ENCODE measurements at places on chromosomes 3 and 15. TPM values are rescaled to one million over a fixed set of nuclear protein-coding genes. Genes with fewer than 3 reads are reported as not detected.

DNA sequence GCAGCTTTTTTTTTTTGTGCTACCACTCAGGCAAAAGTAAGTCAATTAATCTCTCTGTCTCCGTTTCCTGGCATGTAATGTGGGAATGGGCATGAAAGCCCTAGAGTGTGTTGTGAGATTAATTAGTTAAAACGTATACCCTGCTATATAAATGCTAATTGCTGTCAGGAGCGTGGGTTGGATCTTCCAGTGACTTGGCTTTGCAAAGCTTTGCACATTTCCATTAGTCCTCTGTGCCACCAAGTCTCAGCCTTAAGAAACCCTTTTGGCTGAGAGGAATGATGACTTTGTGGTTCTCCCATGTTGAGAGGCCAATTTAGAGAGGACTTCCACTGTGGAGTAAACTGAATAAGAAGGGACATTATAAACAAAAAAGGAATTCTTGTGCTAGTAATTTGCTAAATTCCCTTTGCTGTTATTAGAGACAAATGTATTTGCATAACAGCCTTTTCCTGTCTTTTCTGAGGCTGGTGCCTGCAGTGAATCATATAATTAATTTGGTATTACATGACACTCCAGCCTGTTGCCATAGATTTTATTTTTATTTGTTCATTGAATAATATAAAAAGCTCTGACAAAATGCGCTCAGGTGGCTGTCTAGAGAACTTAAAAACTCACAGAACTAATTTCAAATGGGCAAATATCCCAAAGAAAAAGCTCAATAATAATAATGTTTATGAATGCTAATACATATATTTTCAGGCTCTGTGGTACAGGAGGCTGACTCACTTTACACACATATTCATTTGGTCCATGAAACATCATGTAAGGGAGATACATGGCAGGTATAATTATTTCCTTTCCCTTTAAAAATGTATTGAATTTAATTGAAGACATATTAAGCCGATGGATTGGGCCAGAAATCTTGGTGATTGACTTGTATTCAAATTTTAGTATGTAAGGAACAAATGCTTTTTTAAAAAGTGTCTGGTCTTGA, 82.7 kb downstream of the IL1RAP start:
- no peak for DNase-seq

- no peak for DNase-seq
Measured at GRCh38 chr3:4597208-4597985, 104.2 kb downstream of the ITPR1 start.

GRCh38 chr3:50503504-50504342, at the start of gene CACNA2D2:
Gene CACNA2D2, minus strand, starts transcription at chr3:50503634. Its CDS starts 211 bp downstream, at chr3:50503423.
- peak; percentile 70 for DNase-seq

DNA sequence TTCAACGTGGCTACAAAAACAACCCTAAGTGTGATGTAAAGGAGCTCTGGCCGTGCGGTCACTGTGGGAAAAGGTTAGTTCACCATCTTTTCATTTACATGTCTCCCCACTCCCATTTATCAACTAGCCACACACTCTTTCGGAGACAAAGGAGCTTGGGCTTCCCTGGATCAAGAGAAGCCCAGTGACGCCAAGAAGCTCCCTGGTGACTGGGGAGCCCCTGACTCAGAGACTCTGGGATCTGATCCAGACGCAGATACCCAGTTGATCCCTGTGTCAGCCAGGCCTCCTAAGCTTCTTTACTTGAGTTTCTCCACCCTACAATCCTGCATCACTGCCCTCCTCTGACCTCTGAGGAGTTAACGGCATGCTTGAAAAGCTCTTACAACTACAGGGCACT, 43.9 kb downstream of the HEG1 start:
- no peak for DNase-seq

DNA sequence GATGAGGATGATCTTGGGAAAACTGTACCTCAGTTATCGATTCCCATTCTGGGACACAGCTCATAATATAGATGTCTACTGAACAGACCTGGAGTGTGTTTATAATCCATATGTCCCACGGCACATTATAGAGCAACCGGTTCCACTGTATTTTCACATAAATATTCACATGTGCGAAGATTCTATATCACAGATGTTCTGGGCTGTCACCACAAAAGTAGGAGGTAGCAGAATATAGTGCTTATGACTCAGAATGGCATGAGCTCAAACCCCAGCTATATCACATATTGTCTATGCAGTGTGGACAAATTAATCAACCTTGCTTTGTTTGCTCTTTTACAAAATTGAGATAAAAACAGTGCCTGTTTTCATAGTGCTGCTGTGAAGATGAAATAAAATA, 640.3 kb upstream of the ADAMTS9 start:
- no peak for DNase-seq

DNA sequence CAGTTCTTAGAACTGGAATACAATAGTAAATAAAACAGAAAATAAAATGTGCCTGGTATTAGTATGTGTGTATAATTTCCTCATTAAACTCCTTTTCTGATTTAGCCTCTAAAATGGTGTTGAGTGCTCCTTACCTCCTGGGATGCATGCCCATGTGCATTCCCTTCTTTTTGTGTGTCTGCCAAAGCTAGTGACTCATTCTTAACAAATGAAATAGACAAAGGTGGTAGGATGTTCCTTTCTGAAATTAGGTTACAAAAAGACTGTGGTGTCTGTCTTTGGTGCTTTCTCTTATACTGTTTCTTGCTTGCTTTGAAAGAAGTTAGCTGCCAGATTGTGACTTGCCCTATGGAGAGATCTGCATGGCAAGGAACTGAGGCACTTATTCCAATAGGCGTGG, 623.7 kb downstream of the GRM7 start:
- DNase-seq: no peak

DNA sequence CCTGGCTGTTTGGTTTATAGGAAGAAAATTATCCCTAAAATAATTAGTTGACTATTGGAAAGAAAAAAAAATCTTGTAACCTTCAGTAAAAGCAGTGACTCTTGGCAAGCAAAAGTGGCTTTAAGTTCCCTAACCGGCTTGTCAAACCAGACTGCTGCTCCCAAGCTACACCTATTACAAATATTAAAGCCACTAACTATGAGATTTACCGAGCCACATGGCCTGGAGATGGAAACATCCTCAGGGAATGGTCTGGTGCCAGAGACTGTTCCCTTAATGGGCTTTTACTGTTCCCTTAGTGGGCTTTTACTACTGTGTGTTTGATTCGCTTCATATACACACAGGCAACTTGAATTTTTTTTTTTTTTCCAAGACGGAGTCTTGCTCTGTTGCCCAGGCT, 35.9 kb upstream of the ZNF774 start:
- DNase-seq: no peak

DNA sequence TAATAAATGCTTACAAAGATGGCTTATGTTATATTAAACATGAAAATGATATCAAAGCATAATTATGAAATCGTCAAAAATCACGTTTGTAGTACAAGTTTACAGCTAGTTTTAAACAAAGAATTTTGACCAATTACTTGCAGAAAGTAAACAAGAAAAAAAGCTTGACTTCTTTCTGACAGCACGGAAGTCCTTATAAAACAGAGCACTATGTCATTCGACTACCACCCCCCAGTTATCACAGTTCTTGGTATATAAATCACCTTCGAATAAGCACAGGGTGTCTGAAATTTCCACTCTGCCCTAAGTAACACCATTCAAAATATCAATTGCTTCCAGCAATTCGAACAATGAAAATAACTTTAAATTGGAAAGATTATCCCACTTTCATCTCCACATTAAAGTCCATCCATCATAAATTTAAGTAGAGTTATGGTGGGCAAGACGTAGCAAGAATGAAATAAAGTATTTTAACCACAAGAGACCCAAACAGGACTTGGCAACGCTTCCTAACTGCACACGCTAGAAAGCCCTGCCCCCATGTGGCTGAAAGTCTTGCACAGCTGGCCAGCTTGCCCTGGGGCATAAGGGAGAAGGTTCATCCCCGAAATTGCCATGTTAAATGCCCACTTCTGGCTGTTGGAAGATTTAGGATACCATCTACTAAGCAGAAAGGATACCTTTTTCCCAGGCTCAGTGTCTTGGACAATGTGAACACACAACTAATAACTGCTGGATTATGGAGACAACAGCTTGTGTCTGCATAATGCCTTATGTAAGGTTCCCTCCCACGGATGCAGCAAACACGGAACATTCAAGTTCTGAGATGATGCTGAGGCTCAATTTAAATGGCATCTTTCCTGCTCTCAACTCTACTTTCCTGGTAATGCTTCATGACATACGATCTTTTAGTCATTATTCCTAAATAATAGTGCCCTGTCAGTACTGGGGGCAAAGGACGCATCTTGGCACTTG, 116.4 kb upstream of the TJP1 start:
- DNase-seq: peak; percentile 24

DNA sequence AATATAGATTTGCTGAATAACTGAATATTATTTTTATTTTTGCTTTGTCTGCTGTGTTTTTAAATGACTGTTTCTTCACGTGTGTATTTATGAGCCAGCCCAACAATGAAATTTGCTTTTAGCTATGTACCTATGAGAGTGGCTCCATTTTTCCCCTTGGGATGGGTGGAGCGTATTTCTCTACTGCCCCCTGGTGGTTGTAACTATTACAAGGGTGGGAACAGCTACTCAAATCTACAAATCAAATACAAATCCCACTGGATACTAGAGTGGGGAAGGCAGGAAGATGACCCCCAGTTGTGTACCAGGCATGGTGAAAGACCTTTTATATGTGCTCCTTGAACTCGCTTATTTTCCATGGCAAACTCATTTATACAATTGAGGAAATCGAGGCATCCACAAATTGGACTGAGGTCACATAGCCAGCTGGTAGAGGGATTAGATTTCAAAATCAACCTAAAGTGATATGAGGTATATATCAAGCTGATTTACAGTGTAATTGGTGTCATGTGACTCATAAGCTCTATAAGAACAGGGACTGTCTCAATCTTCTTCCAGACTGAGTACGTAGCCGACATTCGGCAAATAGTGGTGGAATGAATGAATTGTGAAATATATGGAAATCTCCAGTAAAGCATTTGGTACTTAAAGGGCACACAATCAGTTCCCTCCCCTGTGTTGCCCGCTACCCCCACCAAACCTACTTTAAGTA, 69.5 kb upstream of the VEPH1 start:
- DNase-seq: no peak

GRCh38 chr3:44511238-44511566, 33.7 kb upstream of the ZNF445 start:
- peak; percentile 27 for DNase-seq

GRCh38 chr15:100715571-100716455, 113.4 kb downstream of the ASB7 start:
- DNase-seq: no peak

DNA sequence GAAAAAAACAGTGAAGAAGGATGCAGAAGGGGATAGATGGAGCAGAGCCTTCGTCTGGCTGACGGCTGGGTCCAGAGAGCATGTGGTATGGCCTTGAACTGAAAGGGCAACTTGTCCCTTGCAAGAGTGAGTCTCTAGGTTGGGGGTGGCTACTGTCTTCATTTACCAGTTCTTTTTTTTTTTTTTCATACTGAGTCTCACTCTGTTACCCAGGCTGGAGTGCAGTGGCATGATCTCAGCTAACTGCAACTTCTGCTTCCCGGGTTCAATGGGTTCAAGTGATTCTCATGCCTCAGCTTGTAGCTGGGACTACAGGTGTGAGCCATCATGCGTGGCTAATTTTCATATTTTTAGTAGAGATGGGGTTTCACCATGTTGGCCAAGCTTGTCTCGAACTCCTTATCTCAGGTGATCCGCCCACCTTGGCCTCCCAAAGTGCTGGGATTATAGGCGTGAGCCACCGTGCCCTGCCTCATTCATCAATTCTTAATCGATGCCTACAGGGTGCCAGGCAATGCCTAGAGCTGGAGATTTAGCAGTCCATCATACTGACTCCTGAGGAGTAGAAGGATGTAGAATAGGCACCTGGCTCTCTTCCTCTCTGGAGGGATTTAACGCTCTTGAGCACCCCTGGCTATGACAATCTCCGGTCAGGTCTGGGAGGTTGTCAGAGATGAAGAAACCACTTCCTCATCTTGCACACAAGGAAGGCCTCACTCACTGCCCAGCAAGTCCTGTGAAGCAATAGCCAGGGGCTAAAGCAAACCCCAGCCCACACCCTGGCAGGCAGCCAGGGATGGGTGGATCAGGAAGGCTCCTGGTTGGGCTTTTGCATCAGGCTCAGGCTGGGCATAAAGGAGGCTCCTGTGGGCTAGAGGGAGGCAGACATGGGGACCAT, at the start of gene CAMP:
Gene CAMP, plus strand, starts transcription at position 880 of the 898 bp plus-strand sequence. Its CDS starts 17 bp downstream, at position 897.
- peak; percentile 58 for DNase-seq

DNA sequence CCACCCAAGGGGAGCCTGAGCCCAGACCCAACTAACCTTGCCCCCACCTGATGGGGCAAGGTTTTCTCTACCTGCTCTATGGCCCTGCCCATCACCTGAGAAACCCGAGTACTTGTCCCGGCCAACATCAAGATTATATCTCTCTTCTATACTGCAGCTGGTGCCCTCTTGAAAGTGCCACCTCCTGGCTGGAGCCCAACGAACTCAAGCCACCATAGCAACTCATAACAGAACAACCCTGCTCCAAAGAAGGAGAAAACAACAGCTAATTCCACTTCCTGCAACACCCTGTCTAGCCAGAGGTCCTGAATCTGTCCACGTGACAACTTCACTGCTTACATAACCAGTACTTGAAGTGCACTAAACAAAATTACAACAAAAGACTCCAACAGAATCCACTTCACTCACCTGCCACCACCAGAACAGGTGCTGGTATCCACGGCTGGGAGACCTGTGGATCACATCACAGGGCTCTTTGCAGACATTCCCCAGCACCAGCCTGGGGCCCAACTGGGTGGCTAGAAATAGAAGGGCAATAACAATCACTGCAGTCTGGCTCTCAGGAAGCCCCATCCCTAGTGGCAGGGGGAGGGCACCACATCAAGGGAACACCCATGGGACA, 49.2 kb downstream of the PIERCE2 start:
- no peak for DNase-seq

GRCh38 chr3:99524559-99524958, 113.8 kb upstream of the COL8A1 start:
- no peak for DNase-seq

DNA sequence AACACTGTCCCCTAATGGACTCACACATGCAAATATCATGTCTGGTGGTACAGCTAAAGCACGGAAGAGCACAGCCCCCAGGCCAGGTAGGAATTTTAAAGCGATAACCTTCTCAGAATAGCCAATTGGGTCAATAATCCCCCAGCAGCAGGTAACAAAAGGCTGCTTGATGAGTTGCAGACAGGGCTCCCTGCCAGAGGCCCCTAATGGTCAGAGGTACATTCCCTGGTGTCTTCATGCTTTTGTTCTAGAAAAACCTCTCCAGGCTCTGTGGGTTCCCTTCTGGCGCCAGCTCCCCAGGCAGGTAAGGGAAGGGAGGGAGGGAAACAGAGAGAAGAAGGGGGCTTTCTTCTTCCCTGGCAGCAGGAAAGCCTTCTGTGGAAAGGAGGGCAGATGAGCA, 43.4 kb upstream of the PRTG start:
- no peak for DNase-seq

Gene CD276
- total RNA-seq: 41.6 TPM

Gene SEMA7A
- total RNA-seq: 0.79 TPM

Gene CADPS
- 3.7 TPM for total RNA-seq

Gene PDE8A
- 93.7 TPM for total RNA-seq

Gene SHC4
- total RNA-seq: 0.81 TPM

Gene CCR8
- total RNA-seq: not detected

Gene CCR3
- total RNA-seq: not detected

Gene XCR1
- not detected for total RNA-seq
